Hippocampal formation (tissue), 2 donors: ENCODE measurements at places on chromosomes 5 and 9.

- DNase-seq, result no peak
Measured at GRCh38 chr9:132703336-132703735, 33.1 kb downstream of the GTF3C4 start.

GRCh38 chr5:60163762-60164161 is 270.2 kb upstream of the PDE4D start:
- no peak for DNase-seq

DNA sequence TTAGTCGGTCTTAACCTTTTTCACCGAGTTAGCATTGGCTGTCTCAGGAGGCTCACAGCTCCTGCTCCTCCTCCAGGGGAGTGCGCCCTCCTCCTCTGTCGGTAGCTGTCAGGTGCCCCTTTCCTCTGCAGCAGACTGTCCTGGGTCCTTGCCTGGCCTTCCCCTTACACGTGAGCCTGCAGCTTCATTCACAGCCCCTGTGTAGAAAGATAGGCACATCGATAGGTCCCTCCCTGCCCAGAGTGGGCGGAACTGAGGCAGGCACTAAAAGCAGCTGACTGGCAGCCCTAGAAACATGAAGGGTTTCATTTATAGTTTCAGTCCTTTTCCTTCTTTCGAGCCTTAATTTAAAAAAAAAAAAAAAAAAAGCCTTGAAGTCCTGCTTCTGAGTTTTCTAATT is 17.2 kb downstream of the TENT4A start:
- DNase-seq, result no peak

GRCh38 chr5:23675456-23675855 is 168.0 kb downstream of the PRDM9 start:
- no peak for DNase-seq

GRCh38 chr5:76944638-76945037 is 8.2 kb upstream of the CRHBP start:
- DNase-seq, result no peak

- no peak for DNase-seq
Measured at GRCh38 chr5:13625616-13626198, 318.8 kb downstream of the DNAH5 start.

DNA sequence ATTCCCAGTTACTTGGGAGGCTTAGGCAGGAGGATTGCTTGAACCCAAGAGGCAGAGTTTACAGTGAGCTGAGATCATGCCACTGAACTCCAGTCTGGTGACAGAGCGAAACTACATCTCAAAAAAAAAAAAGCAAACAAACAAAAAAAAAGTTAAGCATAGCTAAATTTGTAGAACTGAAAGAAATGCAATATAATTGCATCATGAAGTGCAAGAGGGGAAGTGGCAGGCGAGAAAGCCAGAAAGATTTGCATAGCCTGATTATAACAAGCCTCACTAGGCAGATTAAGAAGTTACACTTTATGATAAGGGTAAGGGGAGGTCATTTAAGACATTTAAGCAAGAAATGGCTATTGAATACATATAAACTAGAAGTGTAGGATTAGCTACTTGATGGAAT is 187.1 kb downstream of the EDIL3 start:
- no peak for DNase-seq

DNA sequence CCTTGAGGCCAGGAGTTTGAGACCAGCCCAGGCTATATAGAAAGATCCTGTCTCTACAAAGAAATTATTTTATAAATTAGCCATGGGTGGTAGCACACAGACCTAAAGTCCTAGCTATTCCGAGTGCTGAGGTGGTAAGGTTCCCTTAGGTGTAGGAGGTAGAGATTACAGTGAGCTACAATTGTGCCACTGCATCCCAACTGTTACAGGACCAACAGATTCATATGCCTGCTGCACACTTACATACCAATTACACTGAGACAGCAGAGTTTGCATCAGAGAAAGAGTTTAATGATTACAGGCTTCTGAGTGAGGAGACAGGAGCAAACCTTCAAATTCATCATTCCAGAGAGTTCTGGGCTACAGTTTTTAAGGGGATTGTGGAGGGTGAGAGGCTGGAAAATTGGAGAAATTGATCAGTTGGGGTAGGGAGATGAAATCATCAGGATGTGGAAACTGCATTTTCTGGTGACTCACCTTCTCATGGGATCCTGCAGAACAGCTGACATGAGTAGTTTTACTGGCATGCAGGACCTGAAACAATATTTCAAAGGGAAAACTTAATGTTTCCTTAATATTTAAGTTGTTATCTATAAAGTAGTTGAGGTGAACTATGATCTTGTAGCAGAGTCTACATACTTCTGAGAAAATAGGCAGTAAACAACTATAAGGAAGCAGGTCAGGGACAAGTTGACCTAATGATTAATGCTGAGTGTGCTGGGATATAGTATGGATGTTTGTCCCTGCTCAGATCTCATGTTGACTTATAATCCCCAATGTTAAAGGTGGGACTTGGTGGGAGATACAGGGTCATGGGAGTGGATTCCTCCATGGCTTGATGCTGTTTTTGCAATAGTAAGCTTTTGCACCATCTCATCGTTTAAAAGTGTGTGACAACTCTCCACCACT is 54.7 kb downstream of the ANXA2R start:
- DNase-seq, result no peak

DNA sequence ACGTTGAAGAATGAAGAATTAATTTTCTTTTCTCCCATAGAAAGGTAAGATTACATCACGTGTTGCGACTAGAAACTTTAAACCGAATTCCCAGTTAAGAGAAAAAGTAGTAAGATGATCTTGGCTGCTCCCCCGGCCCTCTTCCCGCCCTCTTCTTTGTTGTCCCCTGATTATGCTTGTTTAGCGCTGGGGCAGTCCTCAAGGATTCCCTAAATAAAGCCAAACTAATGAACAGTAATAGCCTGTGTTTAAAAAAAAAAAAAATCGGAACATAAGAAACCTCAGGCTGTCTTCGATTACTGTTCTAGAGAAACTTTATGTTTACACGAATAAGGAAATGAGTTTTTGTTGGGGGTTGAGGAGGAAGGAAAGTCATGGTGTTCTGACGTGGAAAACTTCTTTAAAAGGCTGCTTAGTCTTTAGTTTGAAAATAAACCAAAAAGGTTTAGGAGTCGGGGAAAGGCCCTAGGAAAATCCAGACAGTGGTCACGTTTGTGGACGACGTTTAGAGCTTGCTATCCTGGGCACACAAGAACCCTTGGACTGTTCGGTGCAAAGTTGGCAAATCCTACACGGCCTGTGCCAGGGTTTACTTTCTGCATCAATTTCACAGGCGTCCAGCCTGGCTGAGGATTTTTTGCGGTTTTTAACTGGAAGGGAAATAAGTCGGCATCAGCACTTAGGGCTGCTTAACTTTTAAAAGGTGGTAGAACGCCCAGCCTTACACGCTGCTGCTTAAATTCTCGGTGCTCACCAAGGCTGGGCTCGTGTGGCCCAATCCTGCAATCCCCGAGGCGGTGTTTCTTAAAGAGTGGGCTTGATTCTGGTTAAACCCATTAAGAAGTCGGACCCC is 1.1 kb upstream of the MAT2B start:
- peak; percentile 71 for DNase-seq

- DNase-seq, result no peak
Measured at GRCh38 chr5:81965524-81965923, 6.3 kb upstream of the ATG10 start.

- no peak for DNase-seq
Measured at GRCh38 chr5:6360323-6361072, 17.8 kb downstream of the MED10 start.

GRCh38 chr9:113600871-113601614 is 137.5 kb downstream of the RGS3 start:
- DNase-seq, result no peak

DNA sequence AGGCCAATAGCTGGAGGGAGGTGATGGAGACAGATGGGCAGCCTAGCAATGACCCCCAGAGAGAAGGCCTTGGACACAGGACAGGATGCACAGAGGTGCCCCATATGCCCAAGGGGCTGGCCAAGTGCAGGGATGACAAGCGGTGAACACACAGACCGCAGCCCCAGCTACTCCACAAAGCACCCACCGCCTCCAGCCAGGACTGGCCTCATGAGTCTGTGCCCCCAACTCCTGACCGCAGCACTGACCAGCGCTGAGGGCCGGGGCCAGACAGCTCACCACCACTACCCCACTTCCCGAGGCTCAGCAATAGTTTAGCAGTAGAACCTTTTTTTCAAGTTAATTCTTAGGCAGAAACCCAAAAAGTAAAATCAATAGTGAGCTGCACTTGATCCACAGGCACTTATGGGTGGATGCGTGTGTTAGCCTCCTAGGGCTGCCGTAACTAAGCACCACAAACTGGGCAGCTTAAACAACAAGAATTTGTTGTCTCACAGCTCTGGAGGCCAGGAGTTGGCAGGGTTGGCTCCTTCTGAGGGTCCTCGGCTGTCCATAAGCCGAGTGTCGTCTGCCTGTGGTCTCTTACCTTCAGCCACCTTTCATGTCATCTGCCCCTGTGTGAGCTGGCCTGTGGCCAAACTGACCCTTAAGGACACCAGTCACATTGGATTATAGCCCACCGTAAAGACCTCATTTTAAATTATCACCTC is 14.1 kb downstream of the ROR2 start:
- no peak for DNase-seq

GRCh38 chr9:90508940-90509339 is 133.7 kb downstream of the DIRAS2 start:
- no peak for DNase-seq

DNA sequence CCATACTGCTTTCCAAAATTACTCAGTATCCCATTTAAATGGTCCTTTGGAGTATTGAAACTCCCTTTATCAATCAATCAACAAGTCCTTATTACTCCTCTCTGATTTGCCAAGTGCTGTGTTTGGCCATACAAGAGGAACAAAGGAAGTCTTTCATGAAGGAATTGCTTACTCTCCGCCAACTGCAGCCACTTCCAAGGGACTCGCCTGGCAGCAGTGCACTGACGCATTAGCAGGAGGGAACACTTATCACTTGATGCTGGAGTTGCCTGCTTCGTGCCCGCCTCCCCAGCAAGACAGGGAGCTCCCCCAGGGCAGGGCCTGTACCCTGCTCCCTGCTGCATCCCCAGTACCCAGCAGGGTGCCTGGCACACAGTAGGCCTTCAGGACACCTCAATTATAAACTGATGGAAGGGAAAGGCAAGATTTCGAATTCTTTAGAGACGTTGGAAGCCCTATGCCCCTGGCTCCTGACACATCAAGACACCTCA is 97.9 kb downstream of the CRB2 start:
- DNase-seq, result peak; percentile 67

GRCh38 chr9:81596679-81597418 is 92.5 kb downstream of the TLE1 start:
- no peak for DNase-seq

GRCh38 chr9:13140843-13141592 is 138.5 kb downstream of the MPDZ start:
- no peak for DNase-seq

GRCh38 chr9:35835216-35835632 is 6.2 kb downstream of the TMEM8B start:
- DNase-seq, result no peak

GRCh38 chr9:90974643-90975245 is 173.1 kb downstream of the SYK start:
- DNase-seq, result no peak

DNA sequence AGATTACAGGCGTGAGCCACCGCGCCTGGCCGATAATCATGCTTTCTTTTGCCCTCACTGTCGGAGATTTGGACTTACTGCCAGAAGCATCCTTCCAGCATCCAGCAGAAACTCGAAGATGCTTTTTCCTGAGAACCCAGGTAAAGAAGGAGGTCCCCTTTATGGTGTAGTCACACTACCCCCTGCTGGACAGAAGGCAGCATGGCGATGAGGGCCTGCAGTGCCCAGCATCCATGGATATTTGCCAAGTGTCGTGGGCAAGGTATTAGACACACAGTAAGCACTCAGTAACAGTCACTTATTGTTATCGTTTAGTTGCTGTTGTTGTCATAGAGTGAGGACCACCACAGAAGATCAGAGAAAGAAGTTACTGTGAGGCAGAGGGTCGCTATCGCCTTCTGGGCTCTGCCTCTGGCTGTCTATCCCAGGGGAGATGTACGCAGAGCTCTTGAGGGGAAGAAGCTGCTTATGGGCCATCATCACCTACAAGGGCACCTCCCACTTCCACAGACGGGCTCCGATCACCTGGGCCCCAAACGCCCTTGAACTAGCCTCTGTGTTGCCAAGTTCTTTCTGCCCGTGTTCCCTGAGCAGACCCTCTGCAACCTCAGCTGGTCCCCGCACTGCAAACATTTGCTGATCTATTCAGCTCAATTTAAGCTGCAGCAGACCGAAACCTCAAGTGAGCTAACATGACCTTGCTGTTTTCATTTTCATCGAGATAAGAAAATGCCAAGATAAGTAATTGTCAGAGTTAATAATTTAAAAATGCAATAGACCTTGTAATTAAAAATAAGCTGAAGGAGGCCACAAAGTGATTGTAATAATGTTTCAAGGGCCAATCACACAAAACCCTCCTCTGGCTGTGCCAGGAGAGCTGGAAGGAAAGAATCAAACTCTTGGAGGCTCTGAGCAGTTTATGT is 23.9 kb downstream of the C5orf15 start:
- no peak for DNase-seq
